Epithelial cell of proximal tubule (primary cell): ENCODE measurements at places on chromosomes 11 and 22. TPM values are rescaled to one million over a fixed set of nuclear protein-coding genes. Genes with fewer than 3 reads are reported as not detected.

The SMIM35 gene
- not detected in 2 replicates for total RNA-seq

The SCN4B gene
- under 0.01 TPM in 1 of 2 replicates, not detected in the other for total RNA-seq

The COA4 gene
- total RNA-seq: 133 and 134 TPM in 2 replicates

The MMP8 gene
- total RNA-seq: not detected in 2 replicates

The SGSM1 gene
- under 0.01 TPM in 1 of 2 replicates, not detected in the other for total RNA-seq

The ZDHHC13 gene
- total RNA-seq: 22.0 and 31.9 TPM in 2 replicates

The APOBEC3H gene
- not detected in 2 replicates for total RNA-seq

The HTR3A gene
- 0.17 and 0.29 TPM in 2 replicates for total RNA-seq

The GRM5 gene
- 0.12 and 0.14 TPM in 2 replicates for total RNA-seq

The BTG4 gene
- 0.22 TPM in 1 of 2 replicates, not detected in the other for total RNA-seq

The MS4A6A gene
- not detected in 2 replicates for total RNA-seq

The SH3BP1 gene
- total RNA-seq: 15.1 and 25.0 TPM in 2 replicates

The SUN2 gene
- 67.8 and 88.2 TPM in 2 replicates for total RNA-seq

The RFPL2 gene
- not detected in 2 replicates for total RNA-seq

The TMPRSS5 gene
- total RNA-seq: 0.07 and 0.63 TPM in 2 replicates

The OR8D1 gene
- total RNA-seq: not detected in 2 replicates

The HORMAD2 gene
- not detected in 2 replicates for total RNA-seq

The ADM2 gene
- 3.9 and 4.4 TPM in 2 replicates for total RNA-seq

The KCNJ1 gene
- not detected in 2 replicates for total RNA-seq

The EIF4ENIF1 gene
- 11.1 and 12.7 TPM in 2 replicates for total RNA-seq

The FUT4 gene
- total RNA-seq: 7.2 and 10.6 TPM in 2 replicates

The LRRC74B gene
- not detected in 2 replicates for total RNA-seq

The IGLL1 gene
- total RNA-seq: not detected in 2 replicates

The KRTAP5-2 gene
- total RNA-seq: not detected in 2 replicates

The MORC2 gene
- total RNA-seq: 7.1 and 9.0 TPM in 2 replicates

The CNTF gene
- total RNA-seq: 0.29 and 1.2 TPM in 2 replicates

The MAPK8IP2 gene
- 0.23 and 0.43 TPM in 2 replicates for total RNA-seq

The C11orf68 gene
- total RNA-seq: 6.6 and 12.4 TPM in 2 replicates

The SCUBE1 gene
- total RNA-seq: not detected in 2 replicates

The SERHL2 gene
- 0.23 and 5.0 TPM in 2 replicates for total RNA-seq

The PRAME gene
- total RNA-seq: 1.2 and 2.2 TPM in 2 replicates

The GRAMD4 gene
- 30.2 and 36.8 TPM in 2 replicates for total RNA-seq

The PIH1D2 gene
- total RNA-seq: 0.12 and 0.36 TPM in 2 replicates

The GLYATL2 gene
- 0.35 and 0.51 TPM in 2 replicates for total RNA-seq
